Esophagus muscularis mucosa (tissue), 4 donors: ENCODE measurements at places on chromosomes 1 and 21. TPM values are rescaled to one million over a fixed set of nuclear protein-coding genes. Genes with fewer than 3 reads are reported as not detected.

DNA sequence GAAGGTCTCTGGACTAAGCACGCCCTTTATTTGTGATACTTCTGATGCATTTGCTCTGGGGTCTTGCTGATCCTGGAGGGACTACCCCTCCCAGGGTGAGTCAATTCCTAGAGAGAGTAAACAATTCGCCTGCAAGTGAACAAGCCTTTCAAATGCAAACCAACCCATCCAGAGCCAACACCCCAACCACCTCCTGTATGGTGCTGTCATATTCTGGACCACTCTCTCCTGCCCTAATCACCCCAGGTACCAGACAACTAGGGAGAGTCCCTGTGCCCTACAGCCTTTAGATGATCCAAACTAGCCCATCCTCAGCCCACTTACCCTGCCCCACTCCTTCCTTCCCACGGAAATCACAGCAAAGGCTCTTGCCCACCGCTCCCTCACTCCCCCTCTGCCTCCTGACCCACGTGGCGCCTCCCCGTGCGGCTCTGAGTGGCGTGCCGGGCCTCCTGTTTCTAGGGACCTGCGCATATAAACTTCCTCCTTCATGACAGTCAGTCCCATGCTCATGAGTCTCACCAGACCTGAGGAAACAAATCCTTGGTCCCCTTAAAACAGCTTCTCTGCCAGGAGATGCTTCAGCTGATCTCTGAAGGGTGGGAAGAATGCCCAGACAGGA lies 37.2 kb downstream of the ACTA1 start:
- H3K4me3 ChIP-seq = no peak overlapping the region
- DNase-seq = no peak
- H3K27me3 ChIP-seq = no peaks in the 10 kb centered on the region
- no peak overlapping the region for H3K27ac ChIP-seq

- no peak overlapping the region for H3K4me3 ChIP-seq
- H3K36me3 ChIP-seq = no peaks in the 10 kb centered on the region
- no peaks in the 10 kb centered on the region for H3K27me3 ChIP-seq
- H3K27ac ChIP-seq = no peak overlapping the region
- H3K4me1 ChIP-seq = peaks cover 28% of the 10 kb centered on the region
Observed at GRCh38 chr1:206658264-206658980, 23.1 kb downstream of the DYRK3 start.

Gene OR2L3
- total RNA-seq = not detected

DNA sequence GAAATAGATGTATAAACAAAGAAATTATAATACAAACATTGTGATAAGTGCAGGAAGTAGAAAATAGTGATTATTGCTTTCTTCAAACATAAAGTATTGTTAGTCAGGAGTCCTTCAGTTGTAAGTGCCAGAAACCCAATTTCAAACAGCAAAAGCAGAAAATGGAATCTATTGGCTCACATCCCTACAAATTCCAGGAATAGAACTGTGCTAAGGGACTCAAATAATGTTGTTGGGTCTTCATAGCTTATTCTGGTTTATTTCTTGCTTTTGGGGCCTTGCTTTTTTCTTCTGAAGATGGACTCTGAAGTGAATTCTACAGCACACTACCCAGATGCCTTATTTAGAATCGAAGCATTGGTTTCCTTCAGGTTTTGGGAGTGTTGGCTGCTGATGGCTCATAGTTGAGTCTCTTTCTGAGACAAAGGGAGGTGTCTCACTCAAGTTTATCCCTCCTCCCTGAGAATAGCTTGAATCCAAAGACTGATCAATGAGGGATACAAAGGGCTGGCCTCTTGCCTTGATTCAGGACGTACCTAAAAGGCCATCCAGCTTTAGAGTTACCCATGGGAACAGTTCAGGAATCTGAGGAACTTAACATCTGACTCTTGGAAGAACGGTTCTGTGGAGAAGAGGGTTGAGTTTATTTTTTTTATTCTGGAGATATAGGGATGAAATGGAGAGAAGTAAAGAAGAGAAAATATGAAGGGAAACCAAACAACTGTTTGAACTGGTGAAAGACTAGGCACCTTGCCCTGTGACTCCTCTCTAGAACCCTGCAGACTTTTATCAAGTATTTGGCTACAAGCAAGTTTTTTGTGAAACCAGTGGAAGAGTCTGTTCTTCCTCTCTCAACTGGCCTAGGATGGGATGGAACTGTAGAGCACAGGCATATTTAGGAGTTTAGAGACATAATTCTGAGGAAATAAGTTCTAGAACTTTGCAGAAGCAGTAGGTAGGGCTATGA lies 39.0 kb upstream of the ATG4C start:
- no peaks in the 10 kb centered on the region for H3K36me3 ChIP-seq
- no peak for DNase-seq
- H3K4me3 ChIP-seq = no peak overlapping the region
- H3K27me3 ChIP-seq = no peaks in the 10 kb centered on the region
- H3K4me1 ChIP-seq = peaks cover 14% of the 10 kb centered on the region
- no peak overlapping the region for H3K27ac ChIP-seq

DNA sequence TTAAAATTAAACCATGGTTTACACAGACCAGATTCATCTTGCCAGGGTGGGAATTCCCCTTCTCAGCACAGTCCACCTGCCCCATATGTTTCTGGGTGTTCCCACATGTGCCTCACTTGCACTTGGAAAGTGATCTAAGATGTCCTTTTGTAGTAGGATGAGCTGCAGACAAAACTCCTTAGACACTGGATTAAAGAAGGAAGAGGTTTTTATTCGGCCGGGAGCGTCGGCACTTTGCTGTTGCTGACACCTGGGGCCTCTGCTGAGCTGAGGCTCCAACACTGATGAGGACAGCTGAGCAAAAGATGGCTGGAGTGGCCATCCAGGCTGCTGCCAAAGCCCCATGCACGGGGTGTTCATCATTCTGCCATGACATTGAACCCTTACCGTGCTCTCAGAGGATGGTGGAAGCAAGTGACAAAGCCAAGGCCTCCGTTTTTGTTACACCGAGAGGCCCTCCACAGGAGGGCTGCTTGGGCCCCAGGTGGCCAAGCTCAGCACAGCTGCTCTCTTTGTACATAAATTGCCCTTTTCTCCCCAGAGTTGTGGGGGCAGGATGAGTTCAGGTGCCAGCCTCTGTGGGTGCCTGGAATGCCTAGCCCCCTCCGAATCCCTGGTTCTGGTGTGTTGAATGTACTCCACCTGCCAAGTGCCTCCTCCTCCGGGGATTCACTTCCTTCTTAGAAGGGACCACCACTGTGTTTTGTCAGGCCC lies 7.3 kb upstream of the ACOT11 start:
- H3K27ac ChIP-seq = no peak overlapping the region
- no peaks in the 10 kb centered on the region for H3K27me3 ChIP-seq
- H3K36me3 ChIP-seq = no peaks in the 10 kb centered on the region

DNA sequence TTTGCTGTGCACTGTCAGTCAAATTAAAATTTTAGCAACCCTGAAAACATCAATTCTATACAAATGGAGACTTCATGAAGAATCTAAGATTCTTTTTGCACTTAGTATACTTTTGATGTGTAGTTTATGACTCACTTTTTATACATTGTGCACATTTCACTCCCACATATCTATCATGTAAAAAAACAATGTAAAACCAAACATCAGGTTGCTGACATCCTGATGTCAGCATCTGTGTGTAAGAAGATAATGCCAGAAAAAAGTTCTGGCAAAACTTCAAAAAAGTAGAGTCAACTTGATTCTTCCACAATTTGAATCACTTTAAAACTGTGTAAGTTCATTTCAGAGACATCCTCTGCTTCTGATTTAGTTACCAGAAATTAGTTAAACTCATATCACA lies 115.7 kb downstream of the CENPF start:
- no peak overlapping the region for H3K4me3 ChIP-seq
- no peaks in the 10 kb centered on the region for H3K36me3 ChIP-seq
- no peak for DNase-seq
- no peaks in the 10 kb centered on the region for H3K27me3 ChIP-seq
- no peaks in the 10 kb centered on the region for H3K4me1 ChIP-seq
- no peak overlapping the region for H3K27ac ChIP-seq

DNA sequence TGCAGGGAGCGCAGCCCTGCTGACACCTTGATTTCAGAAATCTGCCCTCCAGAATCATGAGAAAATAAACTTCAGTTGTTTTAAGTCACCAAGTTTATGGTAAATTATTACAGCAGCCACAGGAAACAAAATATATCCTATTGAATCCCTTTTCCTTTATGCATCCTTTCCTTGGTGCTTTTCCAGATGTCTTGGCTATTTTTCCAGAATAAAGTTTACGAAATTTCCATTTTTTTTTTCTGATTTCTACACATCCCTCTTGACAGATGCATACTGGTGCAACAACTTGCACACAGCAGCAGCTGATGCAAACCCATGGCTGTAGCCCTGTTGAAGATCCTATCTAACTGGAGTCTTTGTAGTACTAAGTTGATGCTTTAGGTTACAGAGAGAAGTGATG lies 111.1 kb upstream of the KCNE2 start:
- no peaks in the 10 kb centered on the region for H3K27me3 ChIP-seq
- no peak overlapping the region for H3K4me3 ChIP-seq
- no peaks in the 10 kb centered on the region for H3K36me3 ChIP-seq
- H3K27ac ChIP-seq = no peak overlapping the region
- DNase-seq = no peak

Gene OR10Z1
- total RNA-seq = not detected

DNA sequence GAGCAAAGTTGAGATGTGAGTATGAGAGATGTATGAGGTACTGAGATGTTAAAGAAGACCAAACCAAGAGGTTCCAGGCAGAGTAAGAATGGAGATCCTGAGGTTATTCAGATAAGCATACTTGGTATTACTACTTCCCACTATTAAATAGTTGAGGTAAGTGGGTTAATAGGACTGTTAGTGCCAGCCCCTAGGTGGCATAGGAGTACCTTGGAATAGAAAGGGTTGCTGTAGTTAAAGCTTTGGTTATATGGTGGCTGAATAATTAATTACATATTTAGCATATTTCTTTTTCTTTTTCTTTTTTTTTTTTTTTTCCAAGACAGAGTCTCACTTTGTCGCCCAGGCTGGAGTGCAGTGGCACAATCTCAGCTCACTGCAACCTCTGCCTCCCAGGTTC lies 397.9 kb upstream of the TMPRSS15 start:
- H3K4me3 ChIP-seq = no peak overlapping the region
- H3K27me3 ChIP-seq = no peaks in the 10 kb centered on the region
- H3K27ac ChIP-seq = no peak overlapping the region
- no peaks in the 10 kb centered on the region for H3K4me1 ChIP-seq
- no peak for DNase-seq
- no peaks in the 10 kb centered on the region for H3K36me3 ChIP-seq

Gene FMO5
- total RNA-seq = 1.2 TPM

DNA sequence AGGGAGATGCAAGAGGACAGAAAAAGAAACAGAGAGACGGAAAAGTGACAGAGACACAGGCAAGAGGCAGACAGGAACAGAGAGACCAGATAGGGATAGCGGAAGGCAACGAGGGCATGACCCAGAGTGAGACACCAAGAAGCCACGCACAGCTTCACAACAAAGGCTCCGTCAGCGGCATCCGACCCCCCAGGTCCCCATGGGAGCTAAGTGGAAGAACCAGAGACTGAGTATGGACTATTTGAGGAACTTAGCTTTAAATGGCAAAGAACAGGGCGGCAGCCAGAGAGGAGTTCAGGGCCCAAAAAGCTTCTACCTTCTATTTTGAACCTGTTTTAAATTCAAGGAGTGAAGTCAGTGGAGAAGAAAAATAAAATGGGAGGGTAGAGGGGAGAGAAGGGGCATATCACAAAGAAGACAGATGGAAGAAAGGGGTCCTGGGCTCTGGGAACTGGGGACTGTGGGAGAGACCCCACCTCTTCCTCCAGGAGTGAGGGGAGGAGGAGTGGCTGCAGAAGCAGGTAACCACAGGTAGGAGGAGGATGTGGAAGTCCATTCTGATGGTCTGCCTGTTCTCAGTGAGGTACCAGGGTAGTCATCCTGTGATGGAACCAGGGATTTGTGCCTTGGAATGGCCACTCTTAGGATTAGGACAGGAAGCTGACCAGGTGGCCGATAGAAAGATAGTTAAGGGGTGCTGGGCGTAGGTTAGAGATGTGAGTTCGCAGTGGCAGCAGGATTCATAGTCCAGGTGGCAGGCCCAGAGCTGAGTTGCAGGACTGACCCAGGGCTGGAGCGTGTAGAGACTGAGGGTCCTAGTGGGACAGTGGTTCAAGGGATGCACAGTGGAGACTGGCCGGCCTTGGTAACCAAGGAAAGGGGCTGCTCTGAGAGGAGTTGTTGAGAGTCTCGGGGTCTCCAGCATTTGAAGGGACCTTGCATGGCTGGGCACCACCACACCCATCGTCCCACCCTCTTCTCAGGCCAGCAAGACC lies 37.7 kb downstream of the CSMD2 start:
- no peaks in the 10 kb centered on the region for H3K27me3 ChIP-seq
- H3K4me3 ChIP-seq = no peak overlapping the region
- H3K4me1 ChIP-seq = no peaks in the 10 kb centered on the region
- H3K36me3 ChIP-seq = no peaks in the 10 kb centered on the region
- peak; percentile 86 for DNase-seq

Gene FMO4
- total RNA-seq = 3.2 TPM

DNA sequence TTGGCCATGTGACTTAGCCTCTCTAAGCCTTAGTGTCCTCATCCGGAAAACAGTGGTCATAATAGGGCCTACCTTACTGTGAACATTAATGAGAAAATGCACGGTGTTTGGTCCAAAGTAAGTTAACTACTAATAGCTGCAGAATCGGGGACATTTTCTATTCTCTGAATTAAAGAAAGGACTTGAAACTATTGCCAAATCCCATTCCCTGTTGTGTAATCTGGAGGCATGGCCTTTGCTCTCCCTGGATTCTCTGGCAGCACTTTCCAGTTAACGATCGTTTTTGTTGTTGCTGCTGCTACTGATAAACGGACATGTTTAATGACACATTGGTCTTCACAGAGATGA lies 30.5 kb downstream of the FMO4 start:
- no peak overlapping the region for H3K4me3 ChIP-seq
- no peak for DNase-seq
- H3K4me1 ChIP-seq = no peaks in the 10 kb centered on the region
- H3K36me3 ChIP-seq = no peaks in the 10 kb centered on the region
- H3K27me3 ChIP-seq = no peaks in the 10 kb centered on the region
- peak overlapping the region; percentile 22 for H3K27ac ChIP-seq

Gene SLC35E2B
- 25.7 TPM for total RNA-seq

- H3K4me3 ChIP-seq = peak overlapping the region; percentile 98
- peak overlapping the region; percentile 98 for H3K27ac ChIP-seq
- H3K4me1 ChIP-seq = peaks cover 72% of the 10 kb centered on the region
- H3K36me3 ChIP-seq = no peaks in the 10 kb centered on the region
Observed at GRCh38 chr1:36157115-36157903, 1.3 kb downstream of the MAP7D1 start.

- peaks cover 56% of the 10 kb centered on the region for H3K4me1 ChIP-seq
- DNase-seq = peak; percentile 97
- no peaks in the 10 kb centered on the region for H3K27me3 ChIP-seq
- peak overlapping the region; percentile 100 for H3K27ac ChIP-seq
- H3K4me3 ChIP-seq = peak overlapping the region; percentile 95
Observed at GRCh38 chr1:10210841-10211804, 753 bp downstream of the KIF1B start.

DNA sequence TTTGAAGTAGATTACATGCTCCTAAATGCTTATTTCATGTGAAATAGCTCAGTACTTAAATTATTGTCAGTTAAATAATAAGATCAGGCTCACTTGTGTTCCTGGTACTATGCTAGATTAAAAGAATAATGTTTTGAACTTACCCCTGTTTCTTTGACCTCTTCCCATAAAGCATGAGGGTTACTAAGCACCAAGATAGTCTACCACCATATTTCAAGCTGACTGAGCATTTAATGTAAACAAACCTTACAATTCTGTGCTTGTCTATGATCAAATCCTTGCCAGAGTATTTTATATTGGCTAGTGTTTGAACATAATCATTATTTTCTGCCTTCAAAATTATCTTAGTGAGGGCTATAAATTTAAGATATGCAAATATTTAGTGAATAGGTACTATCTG lies 98.1 kb downstream of the LHX9 start:
- H3K4me3 ChIP-seq = no peak overlapping the region
- no peaks in the 10 kb centered on the region for H3K27me3 ChIP-seq
- no peak overlapping the region for H3K27ac ChIP-seq
- no peak for DNase-seq
- H3K36me3 ChIP-seq = no peaks in the 10 kb centered on the region
- no peaks in the 10 kb centered on the region for H3K4me1 ChIP-seq

Gene GJA8
- not detected for total RNA-seq

Gene CD5L
- total RNA-seq = not detected
